ENCODE measurements at places on chromosomes 3 and 15.

DNA sequence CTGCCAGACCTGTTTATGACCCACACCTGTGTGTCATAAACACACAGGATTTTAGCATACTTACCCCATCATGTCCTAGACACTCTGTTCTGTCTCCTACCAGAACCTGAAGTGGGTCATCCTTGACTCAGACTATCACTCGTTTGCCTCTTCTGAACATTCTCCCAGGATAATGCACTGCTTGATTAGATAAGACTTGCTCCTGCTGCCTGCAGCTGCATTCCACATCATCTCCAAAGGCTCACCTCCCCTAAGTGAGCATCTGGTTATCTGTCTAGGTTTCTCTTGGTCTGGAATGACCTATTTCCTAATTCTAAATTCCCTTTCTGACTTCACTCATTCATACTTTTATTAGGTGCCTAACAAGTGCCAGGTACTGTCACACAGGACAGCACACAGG lies 332.1 kb downstream of the NTRK3 start:
- no peak for DNase-seq

- no peak for DNase-seq
These were observed 6.7 kb downstream of the COLQ start for GRCh38 chr3:15514663-15515340.

GRCh38 chr3:56823421-56823926 lies 21.7 kb upstream of the ARHGEF3 start:
- DNase-seq: no peak

DNA sequence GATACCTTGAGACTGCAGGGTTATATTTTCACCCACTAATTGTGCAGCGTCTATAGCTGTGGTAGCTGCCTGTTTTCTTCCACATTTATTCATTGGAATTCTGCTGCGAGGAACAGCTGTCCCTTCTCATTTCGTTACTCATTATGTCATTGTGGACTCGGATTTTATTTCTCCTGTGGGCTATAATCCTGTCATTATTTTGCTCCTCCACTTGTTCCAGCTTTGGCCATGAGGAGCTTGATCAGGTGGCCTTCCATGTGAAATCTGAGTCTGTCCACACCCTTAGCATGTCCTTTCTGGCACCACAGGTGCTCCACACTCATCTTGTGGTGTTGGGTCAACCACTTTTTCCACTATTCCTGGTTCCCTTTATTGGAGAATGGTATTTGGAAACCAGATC lies 14.8 kb downstream of the LYSMD4 start:
- no peak for DNase-seq
